ENCODE measurements at places on chromosomes 2 and 18. TPM values are rescaled to one million over a fixed set of nuclear protein-coding genes. Genes with fewer than 3 reads are reported as not detected.

The RIT2 gene
- not detected for polyA plus RNA-seq

The DSC2 gene
- polyA plus RNA-seq, result 3.2 TPM

The FBXO36 gene
- 3.2 TPM for polyA plus RNA-seq

The TRABD2A gene
- 0.50 TPM for polyA plus RNA-seq

The CPLX4 gene
- polyA plus RNA-seq, result not detected

The MDH1B gene
- polyA plus RNA-seq, result 0.63 TPM

Measured in stomach (tissue), 19 donors.